ENCODE measurements at places on chromosomes 3 and 15.

DNA sequence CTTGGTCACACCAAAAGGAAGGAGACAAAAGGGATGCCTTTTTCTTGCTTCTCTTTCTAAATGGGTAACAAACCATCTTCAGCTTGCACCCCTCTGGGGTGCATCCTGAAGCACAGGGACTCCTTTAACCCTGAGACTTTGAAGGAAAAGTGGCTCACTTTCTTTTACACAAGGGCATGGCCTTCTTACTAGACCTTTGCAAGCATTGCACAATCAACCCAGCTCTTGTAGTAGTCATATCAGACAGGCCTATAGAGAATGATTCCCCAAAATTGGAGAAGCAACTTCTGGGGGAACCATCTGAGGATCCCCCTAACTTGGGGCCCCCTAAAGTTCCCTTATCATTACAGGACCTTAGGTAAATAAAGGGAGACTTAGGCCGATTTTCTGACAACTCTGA lies 56.1 kb upstream of the GK5 start:
- no peak for DNase-seq

DNA sequence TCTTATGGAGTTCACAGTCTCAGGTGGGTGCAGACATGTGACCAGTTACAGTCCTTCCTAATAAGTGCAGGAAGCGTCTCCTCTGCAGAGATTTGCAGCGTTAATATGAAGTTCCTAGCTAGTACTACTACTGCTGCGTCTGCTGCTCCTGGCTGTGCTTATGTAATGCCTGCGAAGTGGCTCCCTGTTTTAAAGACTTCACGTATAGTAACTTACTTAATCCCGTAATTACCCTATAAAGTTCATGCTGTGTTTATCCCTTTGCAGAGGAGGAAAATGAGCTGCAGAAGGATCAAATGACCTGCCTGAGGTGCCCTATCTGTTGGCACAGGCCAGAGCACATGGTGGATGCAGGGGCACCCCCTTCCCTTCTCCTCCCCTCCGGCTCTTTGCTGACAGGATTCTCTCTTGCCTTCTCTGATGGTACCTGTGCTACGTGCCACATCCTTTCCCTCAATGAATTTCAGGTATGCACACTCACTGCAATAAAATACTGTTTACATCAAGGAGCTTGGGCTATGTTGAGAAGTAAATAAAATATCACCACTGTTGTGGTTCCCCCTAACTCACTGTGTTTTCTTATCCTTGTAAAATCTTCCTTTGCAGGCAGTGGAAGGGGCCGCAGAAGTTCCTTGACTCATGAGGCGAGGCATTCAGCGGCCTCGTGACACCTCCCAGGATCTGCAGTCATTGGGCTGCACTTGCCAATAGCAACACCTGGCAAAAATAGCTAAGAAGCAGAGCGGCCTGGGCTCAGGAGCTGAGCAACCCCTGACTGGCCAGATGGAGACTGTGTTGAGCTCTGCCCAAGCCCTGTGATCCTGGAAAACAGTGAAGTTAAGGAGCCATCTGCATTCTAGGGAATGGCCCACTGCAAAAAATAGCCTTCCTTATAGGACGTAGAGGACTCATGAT lies 188.9 kb upstream of the ATP10A start:
- no peak for DNase-seq

- no peak for DNase-seq
These were observed 123.7 kb downstream of the SMAD6 start for GRCh38 chr15:66825731-66826130.

- no peak for DNase-seq
These were observed 114.6 kb downstream of the NFKBIZ start for GRCh38 chr3:101963902-101964362.

- DNase-seq, result no peak
These were observed 17.1 kb downstream of the ADCY5 start for GRCh38 chr3:123431658-123432324.

- DNase-seq, result no peak
These were observed 27.7 kb downstream of the NRROS start for GRCh38 chr3:196667056-196667825.

- DNase-seq, result no peak
These were observed 20.7 kb upstream of the MYZAP start for GRCh38 chr15:57570994-57571393.

DNA sequence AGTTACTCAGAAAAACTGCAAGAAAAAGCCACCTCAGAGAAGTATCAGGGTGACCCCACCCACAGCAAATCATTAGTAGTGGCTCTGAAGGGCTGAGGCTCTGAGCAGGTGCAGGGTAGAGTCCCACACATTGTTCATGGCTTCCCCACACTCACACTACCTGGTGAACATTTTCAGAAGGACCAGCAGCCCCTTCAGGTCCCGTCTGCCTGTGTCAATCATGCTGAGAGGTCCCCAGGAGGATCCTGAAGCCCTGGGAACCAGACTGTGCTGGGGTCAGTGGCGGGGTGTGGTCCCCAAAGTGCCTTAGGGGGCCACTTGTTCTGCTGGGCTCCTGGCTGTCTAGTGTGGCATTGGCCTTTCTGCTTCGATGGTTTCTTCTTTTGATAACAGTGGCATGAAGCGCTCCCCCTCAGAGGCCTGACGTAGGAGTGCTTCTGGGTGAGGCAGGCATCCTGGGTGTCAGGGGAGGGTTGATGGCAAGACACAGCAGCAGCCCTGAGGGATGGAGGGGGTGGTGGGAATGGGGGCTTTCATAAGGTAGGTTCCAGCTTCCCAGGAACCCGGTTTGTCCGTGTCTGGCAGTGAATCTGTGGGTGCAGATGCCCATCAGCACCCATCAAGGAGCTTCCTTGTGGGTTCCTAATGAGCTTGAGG lies 19.0 kb upstream of the FANCD2 start:
- DNase-seq, result no peak

- no peak for DNase-seq
These were observed 26.2 kb upstream of the SLC12A8 start for GRCh38 chr3:125238759-125239158.

DNA sequence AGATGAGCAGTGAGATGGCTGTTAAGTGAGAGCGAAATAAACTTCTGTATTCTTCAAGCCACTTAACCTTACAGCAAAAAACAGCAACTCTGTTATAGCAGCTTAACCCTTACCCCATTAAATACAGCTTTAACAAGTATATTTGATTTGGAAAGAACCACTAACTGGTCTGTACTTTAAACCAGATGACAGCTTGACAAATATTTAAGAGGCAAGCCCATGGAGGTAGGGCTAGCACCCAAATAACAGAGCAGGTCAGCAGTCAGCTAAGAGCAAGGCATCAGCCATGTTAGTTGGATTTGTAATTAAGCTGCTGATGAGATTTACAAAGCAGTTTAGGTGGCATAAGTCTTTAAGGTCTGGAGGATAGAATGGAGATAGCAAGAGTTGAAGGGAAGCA lies 3.5 kb downstream of the LZTFL1 start:
- no peak for DNase-seq

DNA sequence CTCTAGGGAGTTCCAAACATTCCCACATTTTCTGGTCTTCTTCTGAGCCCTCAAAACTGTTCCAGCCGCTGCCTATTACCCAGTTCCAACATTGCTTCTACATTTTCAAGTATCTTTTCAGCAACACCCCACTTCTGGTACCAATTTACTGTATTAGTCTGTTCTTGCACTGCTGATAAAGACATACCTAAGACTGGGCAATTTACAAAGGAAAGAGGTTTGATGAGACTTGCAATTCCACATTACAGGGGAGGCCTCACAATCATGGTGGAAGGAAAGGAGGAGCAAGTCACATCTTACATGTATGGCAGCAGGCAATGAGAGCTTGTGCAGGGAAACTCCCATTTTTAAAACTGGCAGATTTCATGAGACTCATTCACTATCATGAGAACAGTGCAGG lies 629.1 kb upstream of the NR2F2 start:
- DNase-seq, result no peak

GRCh38 chr3:30042274-30042859 lies 564.0 kb upstream of the TGFBR2 start:
- DNase-seq, result peak; percentile 57

DNA sequence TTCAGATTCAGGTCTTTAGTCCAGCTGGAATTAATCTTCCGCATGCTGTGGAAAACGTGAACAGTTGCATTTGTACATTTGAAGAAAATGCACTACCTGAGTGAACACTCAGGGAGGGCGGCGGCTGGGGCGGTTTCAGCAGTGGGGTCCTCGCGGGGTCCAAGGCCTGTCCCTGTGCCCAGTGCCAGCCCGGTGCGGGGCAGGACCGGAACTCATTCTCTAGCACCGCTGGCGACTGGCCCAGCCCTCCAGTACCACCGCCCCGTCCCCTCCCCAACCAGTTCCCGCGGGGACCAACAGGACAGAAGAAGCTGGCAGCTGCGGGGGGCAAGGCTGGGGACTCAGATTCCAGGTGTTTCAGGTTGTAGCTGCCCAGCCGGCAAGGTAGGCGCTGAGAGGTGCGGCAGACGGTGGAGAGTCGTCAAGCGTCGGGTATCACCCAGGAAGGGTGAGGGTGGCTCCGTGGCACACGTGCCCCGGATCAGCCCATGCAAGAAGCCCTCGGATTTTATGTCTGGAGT lies 72.2 kb upstream of the ARNT2 start:
- DNase-seq, result no peak

- no peak for DNase-seq
These were observed 20.4 kb downstream of the HACD3 start for GRCh38 chr15:65550681-65551098.

DNA sequence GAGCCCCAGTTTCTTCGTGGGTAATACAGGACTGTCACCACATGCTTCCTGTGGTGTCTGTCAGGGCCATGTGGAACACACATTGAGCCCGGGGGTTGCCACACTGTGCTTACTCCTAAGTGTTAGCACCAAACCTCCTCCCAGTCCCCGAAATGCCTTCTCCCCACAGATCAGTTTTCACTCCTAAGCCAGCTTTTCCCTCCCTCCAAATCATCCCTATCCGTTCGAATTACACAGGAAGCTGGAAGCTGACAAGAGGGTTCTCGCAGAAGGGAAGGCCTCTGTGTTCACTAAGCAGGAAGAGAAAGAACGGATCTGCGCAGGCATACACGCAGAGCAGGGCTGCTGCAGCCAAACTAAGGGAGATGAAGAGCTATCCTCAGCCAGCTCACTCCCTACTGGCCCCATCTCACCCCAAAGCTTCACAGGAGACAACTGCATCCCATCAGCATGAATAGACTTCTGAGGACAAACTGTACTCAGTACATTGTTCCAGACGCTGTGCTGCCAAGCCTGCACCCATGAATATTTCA lies 32.3 kb downstream of the XXYLT1 start:
- DNase-seq, result no peak

DNA sequence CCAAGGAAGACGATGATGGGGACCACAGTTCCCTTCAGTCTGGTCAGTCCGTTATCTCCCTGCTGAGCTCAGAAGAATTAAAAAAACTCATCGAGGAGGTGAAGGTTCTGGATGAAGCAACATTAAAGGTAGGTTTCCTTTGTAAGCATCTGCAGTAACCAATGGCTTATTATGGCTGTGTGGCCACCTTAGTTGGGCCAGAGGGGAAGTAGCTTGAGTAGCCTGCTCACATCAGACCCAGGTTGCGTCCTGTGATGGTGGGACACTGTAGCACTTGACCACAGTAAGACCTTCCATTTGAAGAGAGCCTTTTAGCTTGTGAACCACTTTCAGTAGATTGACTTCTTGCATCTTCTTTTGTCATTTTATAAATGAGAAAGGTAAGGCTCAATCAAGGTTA lies 22.6 kb downstream of the STARD5 start:
- DNase-seq, result no peak

GRCh38 chr15:75650908-75651809 lies 3.4 kb downstream of the SNX33 start:
- no peak for DNase-seq

DNA sequence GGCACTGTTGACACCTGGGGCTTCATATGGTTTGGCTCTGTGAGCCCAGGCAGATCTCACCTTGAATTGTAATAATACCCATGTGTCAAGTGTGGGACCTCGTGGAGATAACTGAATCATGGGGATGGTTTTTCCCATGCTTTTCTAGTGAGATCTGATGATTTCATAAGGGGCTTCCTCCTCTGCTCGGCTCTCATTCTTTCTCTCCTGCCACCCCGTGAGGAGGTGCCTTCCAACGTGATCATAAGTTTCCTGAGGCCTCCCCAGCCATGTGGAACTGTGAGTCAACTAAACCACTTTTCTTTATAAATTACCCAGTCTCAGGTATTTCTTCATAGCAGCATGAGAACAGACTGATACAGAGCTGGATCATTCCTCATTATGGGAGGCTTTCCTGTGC lies 655.9 kb upstream of the ADAMTS9 start:
- DNase-seq, result no peak

- DNase-seq, result no peak
These were observed 426 bp downstream of the CBLB start for GRCh38 chr3:105868431-105868741.

- DNase-seq, result no peak
These were observed 58.5 kb downstream of the CCNL1 start for GRCh38 chr3:157101486-157101885.

GRCh38 chr3:142863010-142863817 lies 25.7 kb downstream of the PCOLCE2 start:
- DNase-seq, result no peak

DNA sequence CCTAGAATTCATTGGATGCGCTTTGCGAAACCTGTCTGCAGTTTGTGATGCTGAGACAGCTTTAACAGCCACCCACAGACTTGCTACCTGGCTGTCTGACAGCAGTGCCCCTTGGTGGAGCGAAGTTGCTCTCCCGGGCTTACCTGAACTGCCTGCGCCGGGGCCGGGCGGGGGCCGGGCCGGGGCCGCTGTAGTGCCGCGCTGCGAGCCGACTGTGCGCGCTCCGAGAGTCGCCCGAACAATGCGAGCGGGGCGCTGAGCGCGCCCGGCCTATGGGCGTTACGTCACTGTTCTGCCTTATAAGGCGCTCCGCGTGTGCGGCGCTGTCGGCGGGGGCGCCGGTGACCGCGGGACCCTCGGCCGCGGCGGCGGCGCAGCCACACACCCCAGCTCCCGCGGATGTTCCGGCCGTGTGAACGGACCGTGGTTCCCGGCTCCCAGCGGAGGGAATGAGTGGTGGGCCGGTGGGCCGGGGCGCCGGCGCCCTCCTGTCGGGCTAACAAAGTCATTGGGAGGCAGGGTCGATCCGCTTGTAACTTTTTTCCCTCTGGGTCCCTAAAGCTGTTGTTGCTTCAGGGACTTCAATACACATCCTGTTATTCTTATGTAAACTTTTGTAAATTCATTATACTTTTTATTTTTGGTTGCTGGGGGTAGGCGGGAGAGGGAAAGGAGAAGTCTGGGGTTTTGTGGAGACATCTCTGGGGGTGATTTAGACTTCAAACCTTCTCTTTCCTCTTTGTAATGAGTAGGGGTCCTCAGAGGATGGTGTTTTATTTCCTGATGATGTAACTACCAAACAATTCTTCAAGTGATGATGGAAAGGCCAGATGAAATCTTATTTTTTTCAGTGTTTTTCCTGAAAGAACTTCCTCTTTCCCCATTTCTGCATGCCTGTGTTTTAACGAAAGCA lies 58.5 kb downstream of the CMSS1 start:
- no peak for DNase-seq

- no peak for DNase-seq
These were observed 91.3 kb downstream of the UACA start for GRCh38 chr15:70672081-70672480.

- DNase-seq, result no peak
These were observed 35.4 kb downstream of the SLCO2A1 start for GRCh38 chr3:133994166-133994890.

GRCh38 chr3:148420242-148420641 lies 277.5 kb upstream of the AGTR1 start:
- DNase-seq, result no peak
